ENCODE measurements at places on chromosomes 5 and 9.

- DNase-seq, result no peak
Observed at GRCh38 chr5:59358005-59358861, 535.3 kb downstream of the PDE4D start.

- no peak for DNase-seq
Observed at GRCh38 chr9:38651400-38652042, 31.1 kb upstream of the ANKRD18A start.

DNA sequence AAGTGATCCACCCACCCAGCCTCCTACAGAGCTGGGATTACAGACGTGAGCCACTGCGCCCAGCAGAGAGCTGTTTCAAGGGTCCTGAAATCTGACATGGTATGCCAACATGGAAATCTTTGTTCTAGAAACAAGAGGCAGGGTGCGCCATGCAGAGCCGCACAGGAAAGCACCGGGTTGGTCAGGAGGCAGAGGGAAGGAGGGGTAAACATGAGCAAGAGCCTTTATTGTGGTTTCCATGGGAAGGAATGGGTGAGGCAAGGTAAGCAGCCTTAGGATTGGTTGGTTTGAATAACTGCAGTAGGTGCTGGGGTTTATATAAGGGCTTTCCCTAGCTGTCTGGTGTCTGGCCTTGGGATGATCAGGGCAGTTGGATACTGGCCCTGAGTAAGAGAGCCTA, 5.5 kb upstream of the EXOSC2 start:
- no peak for DNase-seq

GRCh38 chr9:136380381-136380780, 6.9 kb upstream of the CARD9 start:
- DNase-seq, result no peak

DNA sequence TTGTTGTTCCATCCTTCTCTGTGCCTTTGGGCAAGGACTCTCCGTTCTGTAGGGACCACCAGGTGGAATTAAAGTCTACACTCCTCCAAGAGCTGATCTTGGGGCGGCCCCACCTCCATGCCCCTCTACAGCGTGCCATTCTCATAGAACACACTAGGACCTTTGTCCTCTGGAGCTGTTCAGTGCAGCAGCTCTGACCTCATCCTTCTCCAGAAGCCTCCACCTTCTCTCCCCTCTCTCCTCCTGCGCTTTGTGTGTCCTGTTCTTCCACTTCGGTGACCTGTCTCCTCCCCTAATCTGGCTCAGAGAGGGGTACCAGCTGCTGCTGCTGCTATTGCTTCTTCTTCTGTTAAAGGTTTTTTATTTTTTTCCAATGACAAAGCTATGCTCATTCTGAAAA, 1.8 kb upstream of the MACROH2A1 start:
- DNase-seq, result no peak

DNA sequence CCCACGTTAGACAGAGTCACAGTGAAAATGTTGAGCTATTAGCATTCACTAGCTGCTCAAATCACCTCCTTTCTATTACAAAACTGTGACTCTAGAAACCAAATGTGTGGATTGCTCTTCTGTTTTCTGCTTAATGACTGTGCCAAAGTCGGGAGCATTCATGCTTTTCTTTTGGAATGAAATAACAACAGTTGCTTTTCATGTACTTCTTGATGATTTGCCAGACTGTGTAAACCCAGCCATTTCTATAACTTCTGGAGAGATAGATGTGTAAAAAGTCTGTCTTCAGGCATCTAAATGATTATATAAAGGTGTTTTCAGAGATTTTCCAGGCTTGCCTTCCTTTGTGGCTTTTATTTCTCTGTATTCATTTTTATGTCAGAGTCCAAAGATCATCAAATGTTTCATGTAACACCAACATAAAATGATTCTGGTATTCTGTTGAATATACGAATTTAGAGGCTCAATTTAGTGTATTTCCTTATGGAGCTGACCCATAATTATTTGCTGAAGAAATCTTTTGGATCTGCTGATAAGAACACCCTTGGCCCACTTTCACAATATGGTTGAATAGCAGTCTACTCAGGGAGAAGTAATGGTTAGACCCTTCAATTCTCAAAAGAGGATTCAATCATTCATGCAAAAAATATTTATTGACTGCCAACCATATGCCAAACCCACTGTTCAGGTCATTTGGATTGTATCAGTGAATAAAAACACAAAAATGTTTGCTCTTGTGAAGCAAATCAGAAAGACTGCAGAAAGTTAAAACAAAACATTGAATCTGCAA, 581.2 kb downstream of the CDH18 start:
- DNase-seq, result no peak

GRCh38 chr5:59299006-59299405, 594.5 kb downstream of the PDE4D start:
- DNase-seq, result no peak

DNA sequence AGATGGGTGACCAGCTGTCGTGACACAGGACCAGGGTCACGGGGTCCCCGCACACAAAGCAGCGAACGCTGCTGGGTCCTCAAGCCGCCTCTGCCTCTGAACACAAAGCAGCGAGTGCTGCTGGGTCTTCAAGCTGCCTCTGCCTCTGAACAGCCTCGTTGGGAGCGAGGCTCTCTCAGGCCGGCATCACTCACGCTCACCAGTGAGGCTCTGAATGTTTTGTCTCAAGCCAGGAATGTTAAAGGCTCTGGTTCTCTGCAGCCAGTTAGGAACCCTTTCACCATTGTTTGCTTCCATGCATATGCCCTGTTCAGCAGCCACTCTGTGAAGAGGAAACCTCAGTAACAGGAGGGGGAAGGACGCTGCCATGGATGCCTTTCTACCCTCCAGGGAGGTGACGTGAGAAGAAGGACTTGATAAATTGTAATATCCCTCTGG, 82.7 kb upstream of the TAF11L2 start:
- DNase-seq, result no peak

GRCh38 chr5:63263411-63263810, 684.8 kb downstream of the LRRC70 start:
- no peak for DNase-seq

Data from activated CD8-positive, alpha-beta memory T cell treated with anti-CD3 and anti-CD28 coated beads for 24 hours (primary cell).